NB4 (cell line): ENCODE measurements at places on chromosomes 5 and 9.

DNA sequence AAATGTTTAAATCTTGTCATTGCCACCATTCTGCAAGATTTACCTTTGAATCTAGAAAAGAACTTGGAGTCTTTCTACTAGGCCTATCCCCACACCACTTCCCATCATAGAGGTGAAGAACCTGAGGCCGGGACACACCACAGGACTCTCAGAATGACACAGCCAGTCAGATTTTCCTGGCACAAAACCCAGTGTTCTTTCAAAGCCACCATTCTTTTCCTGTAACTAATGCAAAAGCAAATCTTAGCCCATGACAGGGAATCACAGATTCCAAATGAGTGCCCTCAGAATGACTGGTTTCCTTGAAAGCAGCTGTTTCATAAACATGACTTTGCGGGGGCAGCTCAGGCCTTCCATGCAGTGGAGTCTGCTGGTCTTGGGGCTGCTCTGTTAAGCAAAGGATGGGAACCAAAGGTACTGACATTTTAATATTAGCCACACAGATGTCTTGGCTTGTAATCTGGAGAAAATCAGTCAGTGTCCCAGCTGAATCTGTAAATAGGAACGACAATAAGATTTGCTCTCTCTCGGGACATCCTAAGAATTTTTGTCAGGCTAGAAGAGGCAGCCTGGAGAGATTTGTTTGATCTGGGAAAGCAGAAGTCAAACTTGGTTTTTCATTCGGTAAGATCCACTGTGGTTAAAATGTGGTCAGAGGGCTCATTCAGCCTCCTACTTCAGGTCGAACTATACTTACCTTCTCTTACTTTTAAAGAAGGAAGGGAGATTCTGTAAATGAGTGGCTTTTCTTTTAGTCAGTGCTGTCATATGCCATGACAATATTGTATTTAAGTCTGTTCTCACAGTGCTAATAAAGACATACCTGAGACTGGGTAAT, 115.1 kb downstream of the PALM2AKAP2 start:
- DNase-seq = peak; percentile 70

DNA sequence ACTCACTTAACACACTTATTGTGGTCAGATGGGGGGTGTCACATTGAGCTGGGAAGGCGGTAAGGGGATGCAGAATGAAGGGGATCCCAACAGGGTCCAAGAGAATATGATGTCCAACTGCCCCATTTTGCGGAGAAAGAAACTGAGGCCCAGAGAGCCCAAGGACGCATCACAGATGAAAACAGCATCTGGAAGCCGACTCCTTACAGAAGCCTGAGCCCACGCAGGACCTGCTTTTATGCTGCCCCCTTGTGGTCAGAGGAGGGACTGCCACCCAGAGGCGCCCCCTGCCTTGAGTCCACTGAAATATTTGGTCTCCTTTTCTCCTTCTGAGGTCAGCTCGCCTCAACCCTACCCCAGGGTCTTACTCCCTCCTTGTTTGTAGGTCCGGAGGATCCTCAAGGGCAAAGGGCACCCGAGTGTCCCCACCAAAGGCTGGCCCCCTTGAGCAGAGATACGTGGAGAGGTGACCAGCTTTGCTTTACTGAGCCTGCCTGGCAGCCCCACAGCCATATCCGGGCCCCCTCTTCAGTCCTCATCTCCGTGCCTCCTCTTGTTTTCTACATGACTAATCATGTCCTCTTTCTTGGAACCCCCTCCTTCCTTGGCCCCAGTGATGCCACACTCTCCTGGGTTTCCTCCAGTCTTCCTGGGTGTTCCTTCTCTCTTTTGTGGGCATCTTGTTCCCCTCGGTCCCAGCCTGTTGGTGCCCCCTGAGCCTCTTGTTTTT, 30.0 kb upstream of the TTLL11 start:
- peak; percentile 77 for DNase-seq

GRCh38 chr9:27945386-27945785, 372.1 kb upstream of the C9orf72 start:
- DNase-seq = no peak

- DNase-seq = no peak
Measured at GRCh38 chr5:97576956-97577355, 393.9 kb upstream of the RIOK2 start.

GRCh38 chr5:93421468-93421867, 159.6 kb downstream of the NR2F1-AS1 start:
- no peak for DNase-seq

DNA sequence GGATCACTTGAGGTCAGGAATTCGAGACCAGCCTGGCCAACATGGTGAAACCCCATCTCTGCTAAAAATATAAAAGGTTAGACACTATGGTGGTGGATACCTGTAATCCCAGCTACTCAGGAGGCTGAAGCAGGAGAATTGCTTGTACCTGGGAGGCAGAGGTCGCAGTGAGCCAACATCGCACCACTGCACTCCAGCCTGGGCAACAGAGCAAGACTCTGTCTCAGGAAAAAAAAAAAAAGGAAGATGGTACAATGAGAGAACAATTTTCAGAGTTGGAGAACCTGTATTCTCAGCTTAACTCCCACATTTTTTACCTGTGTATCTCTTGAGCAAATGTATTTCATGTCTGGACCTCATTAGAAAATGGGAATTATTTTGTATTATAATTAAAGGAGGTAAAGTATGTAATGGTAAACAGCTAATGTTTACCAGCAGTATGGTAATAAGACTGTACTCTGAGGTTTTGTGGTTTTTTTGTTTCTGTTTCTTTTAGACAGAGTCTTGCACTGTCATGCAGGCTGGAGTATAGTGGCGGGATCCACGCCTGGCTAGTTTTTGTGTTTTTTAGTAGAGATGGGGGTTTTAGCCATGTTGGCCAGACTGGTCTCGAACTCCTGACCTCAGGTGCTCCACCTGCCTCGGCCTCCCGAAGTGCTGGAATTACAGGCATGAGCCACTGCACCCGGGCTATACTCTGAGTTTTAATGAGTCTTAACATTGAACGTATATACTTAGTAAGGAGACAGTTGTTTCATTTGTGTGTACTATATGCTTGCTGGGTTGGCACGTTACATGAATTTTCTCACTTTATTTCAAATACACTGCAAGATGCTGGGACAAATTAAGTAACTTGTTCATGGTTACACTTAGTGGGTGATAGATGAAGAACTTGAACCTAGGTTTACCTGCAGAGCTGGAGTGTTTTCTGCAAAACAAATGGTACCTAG, 16.2 kb downstream of the UHRF2 start:
- DNase-seq = peak; percentile 44

DNA sequence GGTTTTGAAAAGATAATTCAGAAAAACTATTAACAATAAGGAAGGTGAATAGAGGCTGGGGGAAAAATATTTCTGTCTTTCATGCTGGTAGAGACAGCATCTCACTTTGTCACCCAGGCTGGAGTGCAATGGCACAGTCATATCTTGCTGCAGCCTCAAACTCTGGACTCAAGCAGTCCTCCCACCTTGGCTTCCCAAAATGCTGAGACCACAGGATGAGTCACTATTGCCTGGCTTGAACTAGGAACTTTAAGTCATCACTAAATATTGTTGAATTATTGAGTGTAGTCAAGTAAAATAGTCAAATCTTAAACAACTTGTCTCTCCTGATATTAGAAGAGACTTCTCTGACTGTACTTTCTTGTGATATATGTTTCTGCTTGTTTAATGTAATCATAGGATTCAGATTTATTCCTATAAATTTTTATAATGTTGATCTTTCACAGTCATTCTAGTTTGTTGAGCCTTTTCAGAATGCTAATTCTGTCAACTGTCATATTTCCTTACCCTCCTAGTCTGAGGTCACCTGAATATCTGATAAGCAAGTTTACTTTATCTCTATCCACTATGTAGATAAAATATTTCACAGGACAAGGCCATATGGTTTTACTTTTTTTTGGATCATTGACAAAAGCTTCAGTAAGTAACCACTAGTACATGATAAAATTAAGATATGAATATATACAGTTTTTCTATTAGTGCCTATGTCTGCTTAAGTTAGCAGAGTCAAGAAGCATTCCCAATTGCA, 1696.5 kb downstream of the MAT2B start:
- peak; percentile 89 for DNase-seq

DNA sequence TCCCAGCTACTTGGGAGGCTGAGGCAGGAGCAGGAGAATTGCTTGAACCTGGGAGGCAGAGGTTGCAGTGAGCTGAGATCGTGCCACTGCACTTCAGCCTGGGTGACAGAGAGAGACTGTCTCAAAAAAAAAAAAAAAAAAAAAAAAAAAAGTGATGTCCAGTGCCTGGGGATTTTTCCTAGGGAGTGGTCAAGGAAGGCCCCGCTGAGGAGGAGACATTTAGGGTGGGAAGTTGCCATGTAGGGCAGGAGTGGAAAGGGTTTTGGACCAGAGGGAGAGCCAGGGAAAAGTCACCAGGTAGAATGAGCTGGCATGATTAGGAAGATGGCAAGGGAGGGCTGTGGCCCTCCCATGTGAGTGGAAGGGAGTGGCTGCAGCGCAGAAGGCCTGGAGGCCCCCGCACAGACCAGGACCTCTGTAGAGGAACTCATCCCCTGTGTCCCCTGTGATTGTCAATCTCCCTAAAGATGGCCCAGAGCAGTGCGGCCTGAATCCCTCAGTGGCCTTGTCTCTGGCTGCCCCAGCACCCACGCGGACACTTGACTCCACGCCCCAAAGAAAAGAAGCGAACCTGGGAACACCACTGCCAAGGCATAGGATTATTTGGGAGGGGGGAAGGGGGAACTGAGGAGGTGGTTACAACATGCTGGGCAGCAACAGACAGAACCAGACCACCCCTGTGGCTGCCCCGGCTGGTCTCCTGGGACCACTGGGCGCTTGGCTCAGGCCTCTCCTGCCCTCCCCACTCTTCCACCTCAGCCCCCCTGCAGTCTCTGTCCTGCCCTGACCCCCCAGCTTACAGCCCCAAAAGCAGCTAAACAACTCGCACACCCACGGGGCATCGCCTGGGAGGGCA, 2.6 kb upstream of the SQSTM1 start:
- DNase-seq = peak; percentile 51

- DNase-seq = no peak
Measured at GRCh38 chr5:64979531-64979930, 210.8 kb downstream of the CWC27 start.

- peak; percentile 57 for DNase-seq
Measured at GRCh38 chr9:136053757-136054142, 41.3 kb downstream of the NACC2 start.

- no peak for DNase-seq
Measured at GRCh38 chr9:132182314-132183091, 20.6 kb downstream of the NTNG2 start.

GRCh38 chr9:86983249-86983619, 35.9 kb upstream of the GAS1 start:
- DNase-seq = no peak

GRCh38 chr5:169847519-169847918, 132.8 kb downstream of the INSYN2B start:
- no peak for DNase-seq

DNA sequence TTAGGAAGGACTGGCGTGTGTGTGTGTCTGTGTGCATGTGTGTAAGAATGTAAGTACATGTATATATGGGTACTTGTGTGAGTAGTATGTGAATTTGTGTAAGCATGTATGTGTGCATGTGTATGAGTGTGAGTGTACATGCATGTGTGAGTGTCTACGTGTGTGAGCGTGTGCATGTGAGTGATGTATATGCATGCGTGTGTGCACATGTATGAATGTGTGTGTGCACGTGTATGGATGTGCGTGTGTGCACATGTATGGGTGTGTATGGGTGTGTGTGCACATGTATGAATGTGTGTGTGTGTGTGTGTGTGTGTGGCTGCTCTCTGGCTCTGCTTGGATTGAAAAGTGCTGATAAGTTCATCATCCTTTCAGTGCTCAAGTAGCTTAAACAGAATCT, 154.5 kb downstream of the TENT4A start:
- DNase-seq = no peak

DNA sequence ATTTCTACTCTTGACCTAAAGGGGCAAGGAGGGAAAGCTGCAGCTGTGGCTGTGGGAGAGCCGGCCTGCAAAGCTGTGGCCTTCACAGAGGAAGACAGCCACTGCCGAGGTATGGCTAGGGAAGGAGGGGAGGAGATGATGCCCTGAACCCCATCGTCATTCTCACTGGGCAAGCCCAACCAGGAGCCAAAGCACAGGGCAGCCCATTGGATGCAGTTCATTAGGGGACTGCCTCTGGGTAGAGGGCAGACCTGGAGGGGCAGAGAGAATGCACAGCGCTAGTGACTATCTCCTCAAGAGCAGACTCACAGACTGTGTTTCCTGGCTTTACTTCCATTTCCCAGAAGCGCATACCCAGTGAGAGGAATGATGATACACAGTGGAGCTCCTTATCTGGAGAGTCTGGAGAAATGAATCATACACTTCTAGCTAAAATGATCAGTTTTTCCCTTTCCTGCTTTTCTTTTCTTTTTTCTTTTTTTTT, 47.2 kb upstream of the TTC23L start:
- DNase-seq = no peak

DNA sequence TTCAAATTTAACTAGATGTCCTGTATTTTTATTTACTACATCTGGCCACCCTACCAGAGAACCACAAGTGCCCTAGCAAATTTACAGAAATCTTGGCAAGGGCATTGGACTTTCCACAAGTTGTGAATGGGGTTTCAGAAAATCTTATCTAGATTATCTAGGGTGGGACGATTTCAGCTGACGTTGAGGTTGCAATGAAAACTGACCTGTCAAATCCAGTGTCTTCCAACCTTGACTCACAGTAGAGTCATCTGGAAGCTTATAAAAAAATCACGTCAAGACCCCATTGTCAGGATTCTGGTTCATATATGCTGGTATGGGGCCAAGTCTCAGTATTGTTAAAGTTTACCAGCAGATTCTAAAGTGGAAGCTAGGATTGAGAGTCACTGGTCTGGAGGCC, 109.6 kb upstream of the ACTBL2 start:
- no peak for DNase-seq

- no peak for DNase-seq
Measured at GRCh38 chr9:69468380-69468779, 143.4 kb downstream of the ENTREP1 start.

- peak; percentile 67 for DNase-seq
Measured at GRCh38 chr5:74035521-74035937, 409.5 kb downstream of the ARHGEF28 start.

DNA sequence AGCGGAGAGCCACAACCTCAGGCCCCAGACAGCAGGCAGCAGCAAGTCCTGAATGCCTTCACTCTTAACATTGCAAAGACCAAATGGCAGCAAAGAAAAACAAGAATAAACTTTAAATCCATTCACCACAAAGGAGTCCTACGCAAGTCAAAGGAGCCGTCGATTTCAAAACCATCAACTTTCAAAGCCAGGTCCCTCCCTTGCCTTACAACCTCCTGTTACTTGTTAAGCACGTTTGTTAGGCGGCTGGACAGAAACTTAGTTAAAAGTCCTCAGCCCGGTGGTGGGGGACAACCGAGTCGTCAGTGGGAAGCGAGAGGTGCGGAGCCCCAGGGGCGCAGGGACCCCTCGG, 938 bp downstream of the LPAR1 start:
- no peak for DNase-seq
